ENCODE measurements at places on chromosomes 2 and 18.

- DNase-seq = no peak
These were observed 156.6 kb upstream of the LHCGR start for GRCh38 chr2:48912110-48912509.

DNA sequence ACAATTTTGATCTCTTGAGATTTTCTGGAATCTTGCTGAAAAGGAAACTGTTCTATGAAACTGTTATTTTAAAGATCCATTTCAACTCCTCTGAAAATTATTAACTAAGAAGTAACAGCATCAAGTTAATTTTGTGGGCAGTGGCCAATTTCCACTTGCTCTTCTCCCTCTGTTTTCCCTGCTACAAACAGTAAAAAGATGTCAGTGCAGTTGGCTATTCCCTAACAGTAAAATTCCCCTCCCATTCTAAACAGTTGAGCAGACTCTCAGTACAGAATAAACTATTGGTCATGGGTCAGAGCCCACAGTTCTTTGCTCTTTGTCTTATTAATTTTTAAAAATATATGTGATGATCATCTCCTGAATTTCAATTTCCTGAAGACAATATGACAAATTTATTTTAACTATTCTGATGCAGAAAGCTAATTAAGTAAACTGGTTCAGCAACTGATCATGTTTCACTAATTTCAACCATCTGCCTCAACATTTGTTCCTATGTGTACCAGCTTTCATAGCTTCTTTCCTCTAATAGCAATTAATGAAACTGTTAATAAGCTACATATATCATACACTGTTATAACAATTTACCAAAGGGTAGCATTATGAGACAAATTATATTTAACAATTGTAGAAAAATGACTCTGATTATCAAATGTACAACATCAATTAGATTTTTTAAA is 41.1 kb upstream of the GALNT5 start:
- DNase-seq = no peak

DNA sequence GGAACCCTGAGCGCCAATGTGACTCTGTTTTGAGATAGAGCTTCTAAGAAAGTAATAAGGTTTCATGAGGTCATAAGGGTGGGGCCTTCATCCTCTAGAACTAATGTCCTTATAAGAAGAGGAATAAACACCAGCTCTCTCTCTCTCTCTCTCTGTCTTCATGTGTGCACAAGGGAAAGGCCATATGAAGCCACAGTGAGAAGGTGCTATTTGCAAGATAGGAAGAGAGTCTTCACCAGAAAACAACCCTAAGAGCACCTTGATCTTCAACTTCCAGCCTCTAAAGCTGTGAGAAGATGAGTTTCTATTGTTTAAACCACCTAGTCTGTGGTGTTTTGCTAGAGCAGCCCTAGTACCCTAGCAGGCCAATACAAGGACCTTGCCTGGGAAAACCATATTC is 55.8 kb downstream of the DOCK10 start:
- peak; percentile 40 for DNase-seq

GRCh38 chr2:200385063-200385635 is 78.7 kb downstream of the SPATS2L start:
- no peak for DNase-seq

- no peak for DNase-seq
These were observed 230.0 kb upstream of the GYPC start for GRCh38 chr2:126425943-126426342.

- DNase-seq = peak; percentile 78
These were observed 42.6 kb upstream of the EDAR start for GRCh38 chr2:109031476-109032228.

- DNase-seq = no peak
These were observed 373.9 kb downstream of the SETBP1 start for GRCh38 chr18:45054636-45055035.

- no peak for DNase-seq
These were observed 25.0 kb downstream of the DCDC2C start for GRCh38 chr2:3728104-3729054.

DNA sequence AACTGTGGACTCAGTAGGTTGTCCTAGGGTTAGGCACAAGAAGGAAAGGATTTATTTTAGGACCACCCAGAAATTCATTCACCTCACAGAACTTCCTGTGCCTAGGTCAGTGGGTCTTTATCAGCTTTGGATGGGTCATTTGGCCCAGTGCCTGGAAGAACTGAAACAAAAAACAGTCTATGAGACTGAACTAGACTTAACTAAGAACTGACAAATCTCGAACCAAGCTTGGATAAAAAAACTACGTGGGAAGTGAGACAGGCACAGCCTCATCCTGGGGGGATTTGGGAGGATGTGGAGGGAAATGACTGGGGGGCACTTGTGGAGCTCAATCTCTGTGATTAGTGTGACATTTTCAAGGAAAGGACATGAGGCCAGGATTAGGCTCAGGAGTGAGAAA is 2.3 kb upstream of the OST4 start:
- no peak for DNase-seq

DNA sequence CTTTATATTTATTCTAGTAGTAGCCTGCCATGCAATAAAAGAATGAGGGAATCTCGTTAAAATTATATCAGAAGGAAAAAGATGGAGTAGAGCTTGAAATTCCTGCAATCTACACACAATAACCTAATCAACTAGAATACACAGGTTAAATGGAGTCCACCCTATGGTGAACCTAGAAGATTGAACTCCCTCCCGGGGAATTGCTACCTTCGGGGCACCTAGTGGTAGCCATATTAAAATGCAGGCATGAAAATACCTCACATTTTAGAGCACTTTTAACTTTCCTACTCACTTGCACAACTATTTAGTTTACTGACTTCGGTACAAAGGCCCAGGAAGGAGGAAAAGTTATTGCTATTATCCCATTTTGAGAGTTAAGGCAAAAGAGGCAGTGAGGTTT is 174.5 kb downstream of the SS18 start:
- no peak for DNase-seq

GRCh38 chr2:128660836-128661235 is 342.2 kb upstream of the HS6ST1 start:
- no peak for DNase-seq

DNA sequence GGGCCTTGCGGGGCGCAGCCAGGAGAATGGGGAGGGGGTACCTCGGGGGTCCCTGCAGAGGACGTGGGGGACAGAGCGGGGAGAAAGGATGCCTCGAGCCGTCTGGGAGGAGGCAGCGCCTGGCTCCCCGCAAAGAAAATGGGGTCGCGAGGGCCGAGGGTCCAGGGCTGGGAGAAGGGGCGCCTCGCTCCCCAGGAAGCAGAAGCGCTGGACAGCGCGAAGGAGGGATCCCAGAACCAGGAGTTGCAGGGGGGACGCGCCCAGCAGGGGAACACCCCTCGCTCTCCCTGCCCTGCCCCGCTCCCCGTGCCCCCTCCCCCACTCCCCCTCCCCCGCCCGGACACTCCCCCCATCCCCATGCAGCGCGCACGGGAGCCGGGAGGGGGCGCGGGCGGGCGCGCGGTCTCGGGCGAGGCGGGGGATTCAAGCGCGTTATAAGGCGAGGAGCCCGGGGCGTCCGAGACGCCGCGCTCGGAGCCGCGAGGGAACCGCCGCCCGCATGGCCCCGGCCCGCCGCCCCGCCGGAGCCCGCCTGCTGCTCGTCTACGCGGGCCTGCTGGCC is at the start of gene ERFE:
TSS of gene ERFE (plus strand) at position 462 of the 562 bp plus-strand sequence. CDS start at position 500, 38 bp downstream.
- DNase-seq = peak; percentile 20

GRCh38 chr2:183284606-183285005 is 160.4 kb downstream of the NUP35 start:
- DNase-seq = no peak

GRCh38 chr2:154608438-154608837 is 90.1 kb upstream of the KCNJ3 start:
- DNase-seq = no peak

DNA sequence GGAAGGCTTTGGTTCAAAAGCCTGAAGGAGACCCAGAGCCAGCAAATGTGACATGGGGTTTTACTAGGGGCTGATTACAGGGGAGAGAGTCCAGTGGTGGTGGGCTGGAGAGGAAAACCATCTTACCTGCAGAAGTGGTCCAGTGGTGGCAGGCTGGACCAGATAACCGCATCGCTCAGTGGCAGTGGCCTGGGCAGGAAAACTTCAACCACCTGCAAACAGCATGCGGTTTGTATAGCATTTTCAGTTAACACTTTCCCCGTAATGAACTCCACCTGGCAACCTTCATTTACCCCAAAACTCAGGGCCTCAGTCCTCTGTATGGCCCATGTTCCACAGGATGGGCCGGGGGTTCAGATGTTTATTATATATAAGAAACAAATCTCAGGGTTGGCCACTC is 114.4 kb downstream of the LRRTM1 start:
- no peak for DNase-seq

Data from CD4-positive, alpha-beta T cell treated with Interleukin-2 at 100 ng/mL for 4 hours (primary cell).